ENCODE measurements at places on chromosomes 4 and X.

DNA sequence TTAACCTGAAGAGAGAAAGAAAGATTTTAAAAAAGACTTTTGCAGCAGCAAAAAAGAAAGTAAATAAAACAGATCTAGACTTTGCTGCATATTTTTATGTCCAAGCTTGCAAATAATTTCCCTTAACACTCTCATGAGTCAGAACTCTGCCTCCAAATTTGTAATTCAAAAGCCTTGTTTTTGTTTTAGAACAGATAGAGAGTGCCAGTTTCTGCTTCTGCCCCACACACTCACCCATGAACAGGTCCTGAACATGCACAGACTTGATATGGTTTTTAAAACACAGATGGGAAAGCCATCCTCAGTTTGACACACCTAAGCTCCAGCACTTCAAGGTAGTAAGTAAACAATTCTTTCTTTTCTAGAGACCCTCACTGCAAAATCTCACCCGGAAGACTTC is 39.7 kb upstream of the VCX3B start:
- no peak for DNase-seq

DNA sequence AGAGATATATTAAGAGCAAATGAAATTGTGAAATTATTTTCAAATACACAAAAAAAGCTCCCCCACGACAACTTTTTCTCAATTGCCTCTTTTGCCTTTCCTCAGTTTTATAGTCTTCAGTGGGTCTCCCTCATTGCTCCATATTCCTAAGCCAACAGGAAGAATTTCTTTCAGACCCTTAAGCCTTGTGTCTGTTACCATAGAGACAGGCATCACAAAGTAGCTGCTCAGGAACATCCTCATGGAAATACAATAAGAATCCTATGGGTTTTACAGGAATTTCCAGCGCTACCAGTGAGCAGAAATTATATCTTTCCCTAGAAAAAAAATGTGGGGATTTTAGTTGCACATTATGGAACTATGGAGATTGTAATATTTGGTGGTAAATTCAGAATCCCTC is 121.9 kb upstream of the DMD start:
- DNase-seq: no peak

GRCh38 chr4:145883101-145883694 is 55.4 kb downstream of the ZNF827 start:
- no peak for DNase-seq

DNA sequence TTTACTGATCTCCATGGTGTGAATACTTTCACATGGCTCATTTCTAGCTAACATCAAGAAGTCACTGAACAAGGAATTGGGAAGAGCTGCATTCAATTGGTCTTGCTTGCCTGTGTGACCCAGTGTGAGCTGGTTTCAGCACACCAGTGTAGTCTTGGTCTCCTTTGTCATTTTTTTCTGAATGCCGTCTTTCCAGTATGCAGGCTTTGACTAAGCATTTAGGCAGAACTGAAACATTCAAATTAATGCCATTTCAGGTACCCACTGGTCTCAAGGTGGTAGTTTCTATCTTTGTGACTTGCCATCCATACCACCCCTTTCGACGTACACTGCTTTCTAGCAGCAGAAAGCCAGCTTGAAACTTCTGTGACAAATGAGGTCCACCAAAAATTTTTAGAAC is 550.5 kb upstream of the BOD1L1 start:
- DNase-seq: no peak

GRCh38 chr4:47498899-47499298 is 13.8 kb downstream of the ATP10D start:
- DNase-seq: no peak
